Dorsolateral prefrontal cortex (tissue), 122 donors: ENCODE measurements at places on chromosomes 12 and 14.

DNA sequence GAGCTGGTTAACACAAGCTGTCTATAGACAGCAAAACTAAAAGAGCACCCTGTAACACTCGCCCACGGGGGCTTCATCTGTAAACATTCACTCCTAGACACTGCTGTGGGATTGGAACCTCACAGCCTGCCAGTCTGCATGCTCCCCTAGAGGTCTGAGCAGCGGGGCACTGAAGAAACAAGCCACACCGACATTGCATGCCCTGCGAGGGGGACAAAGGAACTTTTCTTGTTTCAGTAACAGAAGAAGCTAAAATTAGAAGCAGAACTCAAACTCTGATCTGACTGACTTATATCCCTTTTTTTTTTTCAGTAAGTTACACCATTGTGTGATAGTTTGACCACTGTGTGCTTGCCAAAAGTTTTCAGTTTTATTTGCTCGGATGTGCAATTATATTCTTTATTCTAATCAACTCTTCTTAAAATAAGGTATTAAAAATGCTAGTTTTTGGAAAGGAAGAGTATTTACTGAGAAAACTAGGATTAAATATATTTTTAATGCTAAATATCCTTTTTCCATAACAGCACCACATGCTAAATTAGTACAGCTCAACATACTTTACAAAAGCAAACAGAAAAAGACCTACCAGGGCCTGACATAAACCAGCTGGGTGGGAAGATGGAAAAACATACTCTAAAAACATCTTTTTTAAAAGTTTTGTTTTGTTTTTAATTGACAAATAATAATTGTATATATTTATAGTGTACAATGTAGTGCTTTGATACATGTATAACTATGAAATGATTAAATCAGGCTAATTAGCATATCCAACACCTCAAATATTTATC lies 100.2 kb downstream of the EPS8 start:
- no peak for DNase-seq

DNA sequence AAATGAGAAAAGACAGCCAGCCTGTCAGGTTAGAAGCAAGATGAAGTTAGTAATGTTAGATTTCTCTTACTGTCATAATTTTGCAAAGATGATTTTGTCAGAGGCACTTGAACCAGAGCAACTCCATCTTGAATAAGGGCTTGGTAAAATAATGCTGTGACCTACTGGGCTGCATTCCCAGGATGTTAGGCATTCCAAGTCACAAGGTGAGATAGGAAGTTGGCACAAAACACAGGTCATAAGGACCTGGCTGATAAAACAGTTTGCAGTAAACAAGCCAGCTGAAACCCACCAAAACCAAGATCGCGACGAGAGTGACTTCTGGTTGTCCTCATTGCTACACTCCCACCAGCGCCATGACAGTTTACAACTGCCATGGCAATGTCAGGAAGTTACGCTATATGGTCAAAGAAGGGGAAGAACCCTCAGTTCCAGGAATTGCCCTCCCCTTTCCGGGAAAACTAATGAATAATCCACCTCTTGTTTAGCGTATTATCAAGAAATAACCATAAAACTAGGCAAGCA lies 1313.5 kb upstream of the TMEM132C start:
- DNase-seq, result no peak

- DNase-seq, result no peak
These were observed 126.5 kb downstream of the NCOR2 start for GRCh38 chr12:124440841-124441381.

GRCh38 chr12:105272814-105273416 lies 36.9 kb upstream of the APPL2 start:
- no peak for DNase-seq

DNA sequence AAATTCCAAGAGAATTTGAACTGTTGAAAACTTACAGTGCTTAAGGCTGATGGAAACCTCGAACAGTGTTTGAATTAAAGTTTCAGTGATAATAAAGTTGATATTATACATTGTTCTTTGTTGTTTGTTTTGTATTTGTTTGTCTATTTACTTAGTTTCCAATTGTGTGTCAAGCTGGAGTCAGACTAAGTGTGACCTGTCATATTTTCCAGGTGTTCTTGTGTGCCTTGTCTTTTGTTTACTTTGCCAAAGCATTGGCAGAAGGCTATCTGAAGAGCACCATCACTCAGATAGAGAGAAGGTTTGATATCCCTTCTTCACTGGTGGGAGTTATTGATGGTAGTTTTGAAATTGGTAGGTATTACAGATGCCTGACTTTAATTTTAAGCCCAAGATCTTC lies 6.0 kb downstream of the SLCO1C1 start:
- DNase-seq, result no peak

DNA sequence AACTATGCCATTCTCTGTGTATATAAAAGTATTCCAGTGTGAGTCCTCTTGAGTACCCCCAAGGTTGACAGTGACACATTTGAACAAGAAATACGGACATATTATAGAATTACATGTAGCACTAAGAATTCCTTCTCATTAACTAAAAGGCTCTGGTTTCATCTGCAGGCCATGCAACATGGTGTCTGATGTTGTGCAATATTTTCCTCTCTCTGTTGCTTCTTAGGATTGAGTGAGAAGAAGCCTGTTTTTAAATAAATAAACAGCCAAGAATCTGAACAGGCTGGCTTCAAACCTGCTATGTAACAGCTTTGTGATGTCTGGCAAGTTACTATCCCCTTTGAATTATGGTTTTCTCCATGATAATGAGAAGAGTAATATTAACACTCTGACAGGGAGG lies 22.2 kb upstream of the CCER1 start:
- no peak for DNase-seq

GRCh38 chr12:108182096-108182495 lies 53.0 kb downstream of the WSCD2 start:
- DNase-seq, result no peak

GRCh38 chr12:52285172-52285745 lies 6.1 kb downstream of the KRT81 start:
- no peak for DNase-seq

- DNase-seq, result no peak
These were observed 653.8 kb downstream of the NOVA1 start for GRCh38 chr14:25944020-25944419.
